ENCODE measurements at places on chromosomes 3 and 15.

DNA sequence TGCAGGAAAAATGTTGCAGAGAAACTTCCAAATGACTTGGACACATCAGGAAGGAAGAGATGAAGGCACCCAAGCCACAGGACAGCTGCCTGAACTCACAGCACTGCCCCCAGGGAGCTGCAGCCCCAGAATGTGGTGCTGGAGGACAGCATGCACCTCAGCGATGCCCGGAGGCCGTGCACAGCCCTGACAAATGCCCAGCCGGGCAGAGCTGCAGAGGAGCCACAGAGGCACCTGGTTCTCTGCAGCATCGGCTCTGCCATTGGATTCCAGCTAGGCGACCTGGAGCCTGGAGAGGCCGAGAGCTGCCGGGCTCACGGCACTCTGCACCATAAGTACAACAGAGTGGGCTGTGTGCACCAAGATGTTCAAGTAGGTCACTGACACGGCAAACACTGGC is 97.5 kb downstream of the OCA2 start:
- no peak for DNase-seq

- no peak for DNase-seq
These were observed 41.5 kb downstream of the MGLL start for GRCh38 chr3:127780536-127781400.

DNA sequence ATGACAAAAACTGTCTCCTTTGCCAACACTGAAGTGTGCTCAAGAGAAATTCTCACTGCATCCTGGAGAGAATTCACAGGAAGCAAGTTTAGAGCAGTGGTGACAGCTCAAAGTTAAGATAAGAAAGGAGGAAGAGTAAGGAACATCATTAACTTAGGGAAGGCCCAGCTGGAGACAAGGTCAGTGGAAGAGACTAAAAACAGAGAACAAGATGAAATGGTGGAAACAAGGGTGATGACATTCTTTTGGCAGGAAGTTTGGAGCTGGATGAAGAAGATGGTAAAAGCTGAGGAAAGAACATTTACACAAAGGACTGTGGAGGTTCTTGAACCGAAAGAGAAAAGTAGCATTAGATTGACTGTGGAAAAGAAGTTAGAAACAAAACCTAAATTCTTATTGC is 6.7 kb upstream of the SUCLG2 start:
- peak; percentile 55 for DNase-seq

DNA sequence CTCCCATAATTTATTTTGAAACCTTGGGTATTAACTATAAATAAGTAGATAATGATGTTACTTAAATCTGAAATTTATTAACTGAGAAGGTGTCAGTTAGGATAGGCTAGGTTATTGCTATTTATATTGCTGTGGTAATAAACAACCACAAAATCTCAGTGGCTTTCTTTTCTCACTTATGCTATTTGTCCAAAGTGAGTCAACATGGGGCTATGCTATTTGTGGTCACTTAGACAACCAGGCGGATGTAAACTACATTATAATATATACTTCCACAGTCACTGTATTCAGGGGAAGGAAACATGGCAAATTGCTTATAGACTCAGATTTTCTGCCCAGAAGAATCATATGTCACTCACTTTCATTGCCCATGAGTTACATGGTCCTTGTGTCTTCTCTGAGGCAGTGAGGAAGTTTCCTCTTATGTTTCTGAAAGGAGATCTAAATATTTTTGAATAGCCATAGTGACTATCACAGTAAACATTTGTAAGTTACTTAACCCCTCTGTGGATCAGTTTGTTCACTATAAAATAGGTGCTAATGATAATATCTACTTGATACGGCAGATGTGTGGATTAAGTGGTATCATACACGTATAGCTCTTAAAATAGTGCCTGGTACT is 19.8 kb downstream of the HMG20A start:
- no peak for DNase-seq

- DNase-seq = no peak
These were observed 417.1 kb downstream of the TAFA4 start for GRCh38 chr3:68515237-68515636.

DNA sequence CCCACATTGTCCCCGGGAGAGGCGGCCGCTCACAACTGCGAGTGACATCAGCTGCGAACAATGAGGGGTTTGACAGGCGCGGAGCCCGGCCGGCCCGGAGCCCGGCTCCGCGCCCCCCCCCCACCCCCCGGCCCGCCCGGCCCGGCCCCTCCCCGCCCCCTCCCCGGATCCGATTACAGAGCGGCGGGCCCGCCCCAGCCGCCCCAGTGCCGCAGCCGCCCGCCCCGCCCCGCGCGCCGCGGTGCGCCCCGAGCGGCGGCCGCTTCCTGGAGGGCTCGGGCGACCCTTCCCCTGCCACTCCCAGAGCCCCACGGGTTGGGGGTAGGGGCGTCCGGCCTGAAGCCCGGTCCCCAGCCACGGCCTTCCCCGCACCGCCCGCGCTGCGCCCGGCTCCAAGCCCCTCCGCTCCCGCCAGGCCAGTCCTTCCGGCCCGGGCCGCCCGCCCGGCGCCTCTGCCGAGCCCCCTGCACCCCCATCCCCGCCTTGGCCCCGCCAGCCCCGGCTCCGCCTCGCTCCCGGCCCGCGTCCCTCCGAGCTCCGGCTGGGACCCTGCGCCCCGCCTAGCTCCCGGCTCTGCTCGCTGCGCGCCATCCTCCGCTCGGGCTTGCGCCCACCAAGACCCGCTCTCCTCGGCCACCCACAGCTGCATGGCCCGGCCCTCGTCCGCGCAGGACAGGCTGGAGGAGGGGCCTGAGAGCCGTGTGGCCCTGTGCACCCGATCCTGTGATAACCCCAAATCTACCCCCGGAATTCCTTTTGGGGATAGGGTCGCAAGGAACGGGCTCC is at the start of gene PCBP4:
Gene PCBP4 (minus strand): TSS at position 71 of the 786 bp plus-strand sequence. CDS start 6,214 bp downstream, outside the sequence.
- DNase-seq = peak; percentile 59

DNA sequence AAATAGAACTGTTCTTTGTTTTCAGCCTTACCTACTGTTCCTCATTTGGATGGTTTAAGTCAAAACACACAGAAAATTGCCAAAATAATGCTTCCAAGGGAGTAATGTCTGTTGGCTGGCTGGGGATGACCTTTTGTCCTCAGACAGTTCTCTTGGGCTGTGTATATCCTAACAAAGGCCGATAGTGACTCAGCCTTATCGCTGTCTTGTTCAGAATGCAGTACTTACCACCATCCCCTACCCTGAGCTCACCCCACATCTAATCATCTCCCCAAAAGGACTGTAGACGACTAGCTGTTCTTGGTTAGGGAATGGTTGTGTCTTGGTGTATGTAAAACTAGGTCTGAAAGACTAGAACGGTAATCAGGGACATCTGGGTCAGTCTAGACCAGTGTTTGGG is 35.0 kb downstream of the RAB11A start:
- DNase-seq = no peak

DNA sequence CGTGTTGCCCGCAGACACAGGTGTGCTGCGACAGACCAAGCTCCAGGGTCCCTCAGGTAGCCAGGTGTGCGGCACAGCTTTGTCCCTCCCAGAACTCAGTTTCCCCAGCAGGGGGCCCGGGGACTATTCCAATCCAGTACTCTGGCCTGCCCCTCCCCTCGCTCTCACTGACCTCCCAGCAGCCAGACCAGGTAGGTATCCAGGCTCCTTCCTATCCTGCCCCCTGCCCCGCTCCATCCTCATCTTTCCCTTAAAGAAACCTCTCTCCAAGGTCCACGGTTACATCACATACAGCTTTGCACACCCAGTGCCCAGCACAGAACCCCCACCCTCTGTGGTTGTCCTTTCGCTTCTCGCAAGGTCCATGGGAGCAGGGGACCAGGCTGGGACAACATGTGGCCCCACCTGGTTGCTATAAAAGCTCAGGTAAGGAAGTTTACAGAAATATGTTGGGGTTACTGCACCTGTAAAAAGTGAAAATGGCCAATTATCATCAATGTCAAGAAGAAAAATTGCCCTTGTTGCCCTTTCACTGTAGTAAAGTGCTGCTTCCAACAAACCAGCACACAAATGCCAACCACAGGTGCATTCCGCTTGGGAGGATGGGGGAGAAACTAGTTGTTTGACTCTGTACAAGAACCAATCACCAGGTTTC is 7.3 kb upstream of the CYP11A1 start:
- DNase-seq = no peak

- DNase-seq = no peak
These were observed 390.4 kb downstream of the ZBTB20 start for GRCh38 chr3:114756506-114757279.

DNA sequence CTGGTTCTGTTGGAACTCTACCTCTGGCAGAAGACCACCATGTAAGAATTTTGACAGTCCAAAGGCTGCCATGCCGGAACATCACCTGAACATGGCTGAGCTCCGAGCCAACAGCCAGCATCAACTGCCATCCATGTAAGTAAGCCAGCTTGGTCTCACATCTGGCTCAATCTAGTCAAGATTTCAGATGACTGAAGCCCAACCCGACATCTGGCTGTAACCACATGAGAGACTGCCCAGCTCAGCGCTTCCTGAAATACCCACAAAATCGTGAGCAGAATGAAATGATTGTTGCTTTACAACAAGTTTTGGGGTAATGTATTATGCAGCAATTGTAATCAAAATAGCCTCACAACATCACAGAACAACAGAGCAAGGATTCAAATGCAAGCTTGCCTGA is 32.9 kb downstream of the GHSR start:
- no peak for DNase-seq
